ENCODE measurements at places on chromosomes 5 and 9. TPM values are rescaled to one million over a fixed set of nuclear protein-coding genes. Genes with fewer than 3 reads are reported as not detected.

Gene PCDHB14
- 0.06 TPM for total RNA-seq

Gene NEURL1B
- 10.0 TPM for total RNA-seq

Gene TAF11L10
- not detected for total RNA-seq

Gene SLC6A18
- not detected for total RNA-seq

Gene LECT2
- total RNA-seq = not detected

Gene DMRT3
- not detected for total RNA-seq

Gene FAM169A
- total RNA-seq = 6.2 TPM

Gene HAVCR2
- total RNA-seq = 0.23 TPM

Gene BAAT
- total RNA-seq = 0.31 TPM

Gene TPPP
- total RNA-seq = 6.6 TPM

Gene FAM200C
- total RNA-seq = 1.8 TPM

Gene ARAP3
- total RNA-seq = 4.6 TPM

Gene GLRA1
- not detected for total RNA-seq

Gene IRX1
- not detected for total RNA-seq

Gene NR2F1
- 4.7 TPM for total RNA-seq

Gene KIF3A
- total RNA-seq = 7.3 TPM

Gene DRD1
- total RNA-seq = 0.05 TPM

Gene AK1
- 75.3 TPM for total RNA-seq

Gene ANKDD1B
- 0.09 TPM for total RNA-seq

Gene DTWD2
- 1.4 TPM for total RNA-seq

Gene TMEM174
- total RNA-seq = not detected

Gene GTF3C5
- total RNA-seq = 66.6 TPM

Gene LCN15
- total RNA-seq = not detected

Gene CLIC3
- total RNA-seq = 5.6 TPM

Gene SLCO4C1
- total RNA-seq = not detected

Gene FAM78A
- 0.28 TPM for total RNA-seq

Gene DMGDH
- total RNA-seq = not detected

Gene NUTM2F
- total RNA-seq = not detected

Gene PRR16
- total RNA-seq = 0.05 TPM

Gene TMEM252
- total RNA-seq = not detected

Gene COL23A1
- not detected for total RNA-seq

Gene CTSV
- 14.1 TPM for total RNA-seq

Gene ANKRD18B
- total RNA-seq = 4.6 TPM

Gene SURF6
- 25.0 TPM for total RNA-seq

Gene PCDHAC1
- total RNA-seq = 1.9 TPM

Gene CCDC192
- total RNA-seq = not detected

Gene PSD2
- total RNA-seq = 0.01 TPM

Gene C9orf153
- total RNA-seq = 0.34 TPM

Gene DNAJB5
- 9.5 TPM for total RNA-seq

Gene CORO2A
- 1.8 TPM for total RNA-seq

Gene OR1J2
- total RNA-seq = not detected

Gene FOXD4L6
- 0.06 TPM for total RNA-seq

Gene JADE2
- 37.6 TPM for total RNA-seq

Gene C1QTNF2
- 0.04 TPM for total RNA-seq

Gene ARL10
- total RNA-seq = 0.37 TPM

Gene LHX3
- total RNA-seq = 0.08 TPM

Gene CERCAM
- 34.2 TPM for total RNA-seq

Gene ZNF454
- total RNA-seq = not detected

Gene DNM1
- 78.9 TPM for total RNA-seq

Gene CCL27
- 0.33 TPM for total RNA-seq

Gene IGFBPL1
- total RNA-seq = 2.1 TPM

Gene ACTBL2
- total RNA-seq = not detected

Gene HOMER1
- total RNA-seq = 2.5 TPM

All from A549 treated with AZD2906 at 1 μM for 4 hours (cell line).